Activated CD4-positive, alpha-beta T cell treated with anti-CD3 and anti-CD28 coated beads, Interleukin-2, Interleukin-6, amounts not matched to agents 100 ng/mL and 50 ng/mL, durations not matched to agents 16 hours and 8 hours (primary cell): ENCODE measurements at places on chromosomes 5 and 9.
A peak's percentile ranks its signal among the peaks of the same experiment; 100 is the strongest.

DNA sequence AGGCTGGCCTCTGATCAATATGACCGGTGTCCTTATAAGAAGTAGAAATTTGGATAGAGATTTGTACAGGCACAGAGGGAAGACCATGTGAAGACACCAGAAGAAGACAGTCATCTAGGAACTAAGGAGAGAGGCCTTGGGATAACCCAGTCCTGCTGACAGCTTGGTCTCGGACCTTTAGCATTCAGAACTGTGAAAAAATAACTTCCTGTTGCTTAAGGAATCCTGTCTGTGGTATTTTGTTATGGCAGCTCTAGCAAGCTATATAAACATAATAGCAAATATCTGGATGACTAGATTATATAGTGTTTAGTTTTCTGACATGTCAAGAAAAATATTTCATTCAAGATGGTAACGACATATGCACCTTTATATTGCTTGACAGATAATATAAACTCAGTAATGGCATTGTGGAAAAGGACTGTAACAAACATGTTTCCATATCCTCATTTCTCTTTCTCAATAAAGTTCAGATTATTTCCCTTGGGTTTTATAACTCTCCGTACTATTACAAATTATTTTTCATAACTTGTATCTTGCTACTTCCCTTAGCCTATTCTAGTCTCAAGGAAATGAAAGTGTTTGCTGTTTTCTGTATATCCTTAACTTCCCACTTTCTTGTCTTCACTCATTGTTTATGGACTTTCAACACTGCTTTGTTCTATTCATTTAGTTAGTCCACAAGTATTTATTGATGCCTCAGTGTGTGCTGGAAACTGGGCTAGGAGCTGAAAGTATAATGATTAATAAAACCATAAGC is 62.4 kb downstream of the KIAA1958 start:
- DNase-seq = no peak

- DNase-seq = no peak
These were observed 48.9 kb upstream of the CHD1 start for GRCh38 chr5:98977723-98978122.

GRCh38 chr9:108181441-108181840 is 674.3 kb downstream of the ACTL7B start:
- DNase-seq = no peak

DNA sequence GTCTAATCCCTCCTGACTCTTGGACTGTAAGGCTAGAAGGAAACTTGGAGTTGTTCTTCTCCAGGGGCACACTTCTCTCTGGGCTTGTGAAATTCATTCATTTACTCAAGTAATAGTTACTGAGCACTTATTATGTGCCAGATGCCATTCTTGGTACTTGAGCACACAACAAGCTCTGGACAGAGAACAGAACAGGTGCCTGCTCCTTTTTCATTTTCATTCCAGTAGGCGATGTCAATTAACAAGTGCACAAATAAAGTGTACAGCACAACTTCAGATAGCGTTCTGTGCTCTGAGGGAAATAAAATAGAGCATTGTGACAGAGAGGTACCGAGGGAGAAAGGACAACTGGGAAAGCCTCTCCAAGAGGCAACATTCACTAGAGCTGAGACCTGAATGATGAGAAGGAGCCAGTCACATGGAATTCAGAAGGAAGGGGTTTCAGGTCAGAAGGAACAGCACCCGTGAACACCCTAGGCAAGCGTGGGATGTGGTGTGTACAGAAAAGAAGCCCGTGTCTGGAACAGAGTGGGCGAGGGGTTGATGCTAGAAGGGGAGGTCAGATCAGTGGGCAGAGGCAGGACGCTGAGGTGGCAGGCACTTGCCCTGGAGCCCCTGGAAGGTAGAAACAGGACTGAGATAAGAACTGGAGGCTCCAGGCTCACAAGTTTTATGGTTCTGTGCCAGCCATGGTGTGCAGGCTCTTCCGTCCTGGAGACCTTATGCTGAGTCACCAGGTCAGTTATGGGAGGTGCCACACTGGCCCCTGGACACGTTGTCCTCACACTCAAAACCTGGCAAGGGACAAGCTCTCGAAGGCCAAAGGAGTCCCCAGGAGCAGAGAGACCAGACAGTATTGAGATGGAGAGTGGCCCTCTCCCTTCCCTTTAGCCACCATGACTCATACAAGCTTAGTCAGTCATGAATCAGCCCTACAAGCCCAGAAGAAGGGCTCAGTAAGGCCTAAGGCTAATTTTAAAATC is 7.2 kb upstream of the ABLIM3 start:
- DNase-seq = no peak

DNA sequence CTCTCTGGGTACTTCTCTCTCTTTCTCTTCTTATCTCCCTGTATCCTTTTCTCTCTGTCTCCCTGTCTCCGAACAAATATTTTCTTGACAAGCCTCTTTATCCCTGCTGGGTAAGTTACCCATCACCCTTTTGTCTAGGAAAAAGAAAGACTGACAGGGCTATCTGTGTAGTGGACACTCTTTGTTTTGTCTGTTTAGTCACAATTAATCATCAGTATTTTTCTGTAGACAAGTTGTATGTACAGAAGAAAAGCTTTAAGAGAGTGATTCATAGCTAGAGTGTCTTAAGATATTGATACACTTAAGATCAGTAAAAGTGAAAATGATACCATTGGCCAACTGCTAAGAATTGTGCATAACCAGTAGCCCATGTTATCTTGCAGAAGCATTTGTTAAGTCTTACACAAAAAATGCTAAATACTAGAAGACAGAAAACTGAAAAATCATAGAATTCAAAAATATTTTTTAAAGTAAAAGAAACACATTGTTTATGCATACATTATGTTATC is 1043.8 kb upstream of the EDIL3 start:
- DNase-seq = no peak

GRCh38 chr5:60945813-60946187 is 795 bp downstream of the NDUFAF2 start:
- DNase-seq = peak; percentile 37

GRCh38 chr9:18721267-18721994 is 247.5 kb downstream of the ADAMTSL1 start:
- no peak for DNase-seq

DNA sequence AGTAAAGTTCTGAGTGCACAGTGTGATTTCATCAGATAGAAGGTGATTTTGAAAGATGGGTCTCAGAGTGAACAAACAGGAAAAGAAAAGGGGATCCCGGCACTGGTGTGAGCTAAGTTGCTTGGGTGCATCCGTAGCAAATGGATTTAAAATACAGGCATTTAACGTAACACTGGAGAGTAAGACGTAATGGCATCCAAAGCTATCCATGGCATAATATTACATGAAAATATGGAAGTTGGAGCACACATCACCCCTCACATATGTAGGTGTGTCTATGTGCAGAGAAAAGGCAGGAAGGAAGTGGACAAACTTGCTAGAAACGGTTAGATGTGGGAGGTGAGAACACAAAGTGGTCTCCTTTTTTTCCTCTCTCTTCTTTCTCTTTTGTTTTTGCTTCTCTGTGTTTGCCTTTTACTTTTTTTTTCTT is 38.2 kb upstream of the SEMA4D start:
- DNase-seq = peak; percentile 78
